ENCODE measurements at places on chromosomes 7 and 10. TPM values are rescaled to one million over a fixed set of nuclear protein-coding genes. Genes with fewer than 3 reads are reported as not detected.

DNA sequence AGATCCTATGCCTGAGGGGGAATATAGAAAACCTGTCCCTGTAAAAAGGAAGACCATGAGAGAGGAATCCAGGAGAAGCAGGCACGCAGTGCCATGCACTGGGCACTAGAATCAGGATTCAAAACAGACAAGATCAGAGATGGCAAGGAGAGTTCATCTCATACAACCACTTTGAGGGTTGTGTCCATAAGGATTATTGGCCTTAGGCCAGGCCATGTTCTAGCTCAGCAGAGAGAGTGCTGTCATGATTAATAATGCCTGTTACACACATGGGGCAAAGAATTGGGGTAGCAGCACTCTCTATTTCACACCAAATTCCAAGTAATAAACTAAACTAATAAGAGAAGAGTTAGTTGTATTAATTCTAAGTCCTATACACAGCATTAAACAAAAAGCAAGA is 29.1 kb downstream of the EZH2 start:
- DNase-seq = no peak

DNA sequence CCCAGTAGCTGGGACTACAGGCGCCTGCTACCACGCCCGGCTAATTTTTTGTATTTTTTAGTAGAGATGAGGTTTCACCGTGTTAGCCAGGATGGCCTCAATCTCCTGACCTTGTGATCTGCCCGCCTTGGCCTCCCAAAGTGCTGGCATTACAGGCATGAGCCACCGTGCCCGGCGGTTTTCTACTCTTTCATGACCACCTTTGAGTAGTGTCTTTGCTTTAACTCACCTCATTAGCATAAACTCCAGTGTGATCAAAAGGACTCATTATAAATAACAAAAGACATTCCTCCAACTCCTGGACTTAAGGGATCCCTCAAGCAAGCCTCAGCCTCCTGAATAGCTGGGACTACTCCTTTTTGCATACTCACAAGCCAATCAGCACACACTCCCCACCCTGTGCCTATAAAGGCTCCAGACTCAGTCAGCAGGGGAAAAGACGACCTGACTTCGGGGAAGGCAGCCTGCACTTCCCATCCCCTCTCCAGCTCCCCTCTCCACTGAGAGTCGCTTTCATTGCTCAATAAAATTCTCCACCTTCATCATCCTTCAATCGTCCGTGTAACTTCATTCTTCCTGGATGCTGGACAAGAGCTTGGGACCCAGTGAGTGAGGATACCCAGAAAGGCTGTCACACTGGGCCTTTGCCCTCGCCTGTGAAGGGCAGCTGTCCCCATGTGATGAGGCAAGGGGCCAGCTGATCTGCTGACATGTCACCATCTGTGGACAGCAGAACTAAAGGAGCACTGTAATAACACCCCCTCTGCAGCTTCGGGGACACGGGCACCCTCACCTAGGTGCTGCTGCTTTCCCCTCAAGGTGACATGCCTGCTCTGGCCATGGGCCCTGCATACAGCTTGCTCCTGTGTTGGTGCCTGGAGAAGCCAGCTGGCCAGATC is 35.0 kb upstream of the EIF4H start:
- no peak for DNase-seq

DNA sequence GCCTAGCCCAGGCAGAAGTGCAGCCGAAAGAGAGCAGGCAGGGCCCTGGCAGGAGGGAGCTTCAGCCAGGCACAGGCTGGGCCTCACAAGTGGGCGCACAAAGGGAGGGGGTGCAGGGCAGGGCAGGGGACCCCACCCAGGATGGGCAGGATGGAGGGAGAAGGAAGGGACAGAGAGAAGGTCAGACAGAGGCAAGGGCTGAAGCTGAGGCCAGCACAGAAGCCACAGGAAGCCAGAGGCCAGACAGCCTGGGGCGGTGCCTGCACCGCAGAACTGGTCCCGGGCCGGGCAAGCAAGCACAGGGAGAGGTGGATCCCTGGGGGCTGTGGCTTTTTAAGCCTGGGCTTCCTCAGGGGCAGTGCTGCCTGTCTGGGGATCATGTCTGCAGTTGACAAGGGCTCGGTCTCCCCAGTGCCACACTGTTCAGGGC is 16.7 kb downstream of the NOS3 start:
- DNase-seq = no peak

GRCh38 chr10:104678658-104679057 is 37.6 kb downstream of the SORCS3 start:
- no peak for DNase-seq

DNA sequence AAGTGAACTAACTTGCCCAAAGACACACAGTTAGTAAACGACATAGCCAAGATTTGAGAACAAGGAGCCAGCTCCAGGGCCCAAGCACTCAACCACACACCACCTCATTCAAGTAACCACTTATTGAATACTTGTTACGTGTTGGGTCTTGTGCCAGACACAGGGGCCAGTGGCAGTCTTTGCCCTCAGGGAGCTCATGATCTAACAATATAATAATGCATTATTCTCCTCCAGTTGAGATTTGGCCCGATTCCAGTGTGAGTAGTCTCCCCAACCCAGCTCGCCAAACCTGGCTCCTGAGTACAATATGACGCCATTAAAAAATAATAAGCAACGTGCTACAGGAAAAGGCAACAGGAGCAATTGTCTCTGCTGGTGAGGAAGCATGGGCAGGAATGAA is 14.4 kb upstream of the STK17A start:
- peak; percentile 62 for DNase-seq

GRCh38 chr7:117325836-117326235 is 3.0 kb upstream of the WNT2 start:
- no peak for DNase-seq

- DNase-seq = no peak
These were observed 76.9 kb downstream of the CYP51A1 start for GRCh38 chr7:92057375-92057774.

GRCh38 chr10:58280477-58280876 is 11.5 kb downstream of the CISD1 start:
- DNase-seq = no peak

DNA sequence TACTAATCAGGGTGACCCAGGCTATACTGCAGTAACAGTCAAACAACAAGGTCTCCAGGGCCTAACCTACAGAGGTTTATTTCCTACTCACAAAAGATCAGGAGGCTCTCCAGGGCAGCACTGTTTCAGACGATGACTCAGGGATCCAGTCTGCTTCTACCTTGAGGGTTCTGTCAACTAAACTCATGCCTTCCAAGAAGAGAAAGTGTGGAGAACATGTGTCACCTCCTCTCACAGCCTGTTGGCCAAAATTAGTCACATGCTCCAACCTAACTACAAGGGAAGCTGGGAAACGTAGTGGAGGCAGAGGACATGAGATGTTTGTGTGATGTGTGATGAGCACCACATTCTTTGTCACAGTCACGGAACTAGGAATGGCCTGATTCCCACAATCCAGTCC is 14.7 kb upstream of the INA start:
- peak; percentile 65 for DNase-seq

The ENTPD1 gene
- not detected for total RNA-seq

Data from HT1080 (cell line).